ENCODE measurements at places on chromosomes 16 and 17.
A peak's percentile ranks its signal among the peaks of the same experiment; 100 is the strongest.

DNA sequence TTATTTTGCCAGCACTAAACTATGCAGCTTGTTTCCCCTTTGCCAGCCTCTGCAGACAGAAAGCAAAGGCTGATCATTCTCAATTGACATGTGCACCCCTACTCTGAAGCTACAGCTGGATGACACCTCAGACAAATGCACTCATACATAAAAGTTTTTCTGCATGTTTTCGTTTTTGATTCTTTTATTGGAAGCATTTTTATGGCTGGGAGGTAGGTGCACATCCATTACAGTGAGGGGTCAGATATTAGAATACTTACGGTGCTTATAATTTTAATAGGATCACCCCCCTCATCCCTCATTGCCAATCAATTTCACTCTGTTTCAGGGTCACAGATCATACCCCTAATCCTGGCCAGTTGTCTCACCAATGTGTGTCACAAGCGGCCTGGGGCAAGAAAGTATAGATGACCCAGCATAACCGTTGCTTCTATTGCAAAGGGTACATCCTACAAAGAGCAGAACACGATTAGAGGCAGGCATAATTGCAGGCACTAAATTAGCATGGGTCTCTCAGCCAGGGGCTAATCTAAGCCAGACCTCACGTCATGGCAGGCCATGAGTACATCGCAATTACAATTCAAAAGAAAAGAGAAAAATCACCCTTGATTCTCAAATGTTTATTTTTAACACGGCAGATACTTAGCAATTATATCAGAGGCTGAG is 89.5 kb upstream of the SOX9 start:
- DNase-seq = no peak

DNA sequence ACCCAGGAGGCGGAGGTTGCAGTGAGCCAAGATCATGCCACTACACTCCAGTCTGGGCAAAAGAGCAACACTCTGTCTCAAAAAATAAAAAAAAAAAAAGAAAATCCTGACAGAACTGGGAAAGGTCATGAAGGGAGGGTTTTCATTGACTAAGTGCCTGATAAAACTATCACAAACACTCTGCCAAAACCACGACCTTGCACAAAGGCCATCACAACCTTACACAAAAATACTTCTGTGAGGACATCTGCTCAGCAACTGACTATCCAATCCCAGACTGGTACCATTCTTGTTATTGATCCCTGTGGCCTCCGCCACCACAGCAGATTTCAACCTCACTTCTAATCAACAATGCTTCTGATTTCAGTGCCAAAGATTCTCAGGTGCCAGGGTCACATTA is 40.1 kb downstream of the MPHOSPH6 start:
- no peak for DNase-seq

DNA sequence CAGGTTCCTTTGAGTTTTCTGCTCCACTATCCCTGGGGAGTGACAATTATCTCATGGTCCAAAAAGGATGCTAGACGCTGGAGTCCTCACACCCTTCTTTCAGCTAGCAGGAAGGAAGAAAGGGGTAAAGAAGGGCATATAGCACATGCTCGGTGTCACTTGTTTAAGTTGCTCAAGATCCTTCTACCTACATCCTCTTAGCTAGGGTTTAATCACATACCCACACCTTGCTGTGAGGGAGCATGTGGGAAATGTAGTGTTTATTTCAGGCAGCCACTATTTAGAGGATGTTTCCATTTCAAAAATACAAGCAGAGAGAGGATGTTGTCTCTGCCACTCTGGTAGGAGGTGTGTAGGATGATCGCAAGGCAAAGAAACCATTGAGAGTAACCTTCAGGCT is 4.5 kb downstream of the PRKCB start:
- no peak for DNase-seq

GRCh38 chr16:4123616-4124300 is 7.5 kb upstream of the ADCY9 start:
- peak; percentile 44 for DNase-seq

GRCh38 chr17:66508896-66509844 is 206.8 kb downstream of the PRKCA start:
- peak; percentile 23 for DNase-seq
